ENCODE measurements at places on chromosomes 11 and 22. TPM values are rescaled to one million over a fixed set of nuclear protein-coding genes. Genes with fewer than 3 reads are reported as not detected.

ANO5 gene
- total RNA-seq = 0.07 TPM

MAJIN gene
- total RNA-seq = not detected

IL18 gene
- 0.39 TPM for total RNA-seq

PRODH gene
- total RNA-seq = 0.34 TPM

FAM227A gene
- total RNA-seq = 0.39 TPM
